ENCODE measurements at places on chromosomes 3 and 15.

DNA sequence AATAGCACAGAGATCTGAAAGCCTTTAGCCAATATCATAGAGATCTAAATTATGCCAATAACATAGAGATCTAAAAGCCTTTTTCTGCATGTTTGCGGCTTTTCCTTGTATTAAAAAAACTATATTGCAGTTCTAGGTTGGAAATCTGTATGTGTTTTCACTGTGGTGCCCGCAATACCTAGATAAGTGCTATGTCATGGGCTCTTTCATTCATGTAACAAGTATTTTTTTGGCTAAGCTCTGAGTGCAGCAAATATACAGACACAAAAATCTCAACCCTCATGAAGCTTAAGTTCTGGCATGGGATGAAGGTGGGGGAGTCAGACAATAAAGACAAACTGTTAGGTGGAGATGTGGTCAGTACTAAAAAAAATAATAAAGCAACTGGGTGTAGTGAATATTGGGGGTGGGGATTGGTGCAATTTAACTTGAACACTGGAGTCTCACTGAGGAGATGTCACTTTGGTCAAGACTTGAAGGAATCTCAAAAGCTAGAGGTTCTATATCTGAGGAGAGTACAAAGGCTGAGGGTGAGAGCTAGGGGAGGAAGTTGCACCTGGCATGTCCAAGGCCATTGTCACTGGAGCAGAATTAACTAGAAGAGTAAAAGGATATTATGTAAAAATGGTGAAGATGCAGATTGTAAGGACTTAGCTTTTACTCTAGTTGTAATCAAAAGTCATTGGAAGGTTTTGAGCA is 973 bp downstream of the BUB1B start:
- no peak for DNase-seq

- DNase-seq, result no peak
Observed at GRCh38 chr3:156643729-156644389, 30.5 kb upstream of the TIPARP start.

DNA sequence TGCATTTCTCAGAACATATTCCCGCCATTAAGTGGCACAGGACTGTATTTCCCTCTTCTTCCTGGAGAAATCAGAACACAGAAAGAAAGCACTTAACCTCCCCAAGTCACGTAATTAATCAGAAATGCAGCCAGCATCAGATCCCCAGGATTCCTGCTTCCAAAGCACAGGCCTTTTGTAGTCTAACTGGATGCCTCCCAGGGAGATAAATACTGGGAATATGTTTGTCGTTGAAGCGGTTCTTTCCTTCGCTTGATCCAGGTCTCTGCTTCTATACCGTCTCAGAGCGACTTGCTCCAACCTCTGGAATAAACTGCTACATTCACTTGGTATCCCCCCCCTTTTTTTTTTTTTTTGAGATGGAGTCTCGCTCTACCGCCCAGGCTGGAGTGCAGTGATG is 198.6 kb downstream of the KBTBD8 start:
- DNase-seq, result no peak

- DNase-seq, result no peak
Observed at GRCh38 chr15:52803467-52804306, 13.6 kb upstream of the ONECUT1 start.

DNA sequence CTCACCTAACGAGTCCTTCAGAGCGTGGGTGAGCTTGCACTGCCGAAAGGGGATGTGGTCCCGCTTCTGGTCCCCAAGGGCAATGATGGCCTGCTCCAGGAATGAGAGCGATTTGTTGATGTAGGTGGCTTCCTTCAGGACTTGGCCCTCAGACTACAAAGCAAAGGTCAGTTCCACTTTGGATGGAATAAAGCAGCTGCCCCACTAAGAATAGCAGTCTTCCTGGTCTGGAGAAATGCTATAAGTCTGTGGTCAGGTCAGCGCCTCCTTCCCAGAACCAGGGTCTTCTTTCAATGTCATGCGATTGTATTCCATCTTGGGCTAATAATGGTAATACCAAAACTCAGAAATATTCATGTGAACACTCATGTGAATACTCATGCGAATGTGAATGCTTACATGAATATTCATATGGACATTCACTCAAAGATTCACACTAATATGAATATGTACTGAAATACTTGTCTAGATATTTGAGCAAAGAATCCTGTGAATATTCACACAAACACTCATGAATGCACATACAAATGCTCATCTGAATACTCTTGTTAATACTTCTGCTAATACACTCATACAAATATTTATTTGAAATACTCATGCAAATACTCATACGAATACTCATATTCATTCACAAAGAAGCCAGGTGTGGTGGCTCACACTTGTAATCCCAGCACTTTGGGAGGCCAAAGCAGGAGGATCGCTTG is 16.7 kb downstream of the KIF9 start:
- no peak for DNase-seq

DNA sequence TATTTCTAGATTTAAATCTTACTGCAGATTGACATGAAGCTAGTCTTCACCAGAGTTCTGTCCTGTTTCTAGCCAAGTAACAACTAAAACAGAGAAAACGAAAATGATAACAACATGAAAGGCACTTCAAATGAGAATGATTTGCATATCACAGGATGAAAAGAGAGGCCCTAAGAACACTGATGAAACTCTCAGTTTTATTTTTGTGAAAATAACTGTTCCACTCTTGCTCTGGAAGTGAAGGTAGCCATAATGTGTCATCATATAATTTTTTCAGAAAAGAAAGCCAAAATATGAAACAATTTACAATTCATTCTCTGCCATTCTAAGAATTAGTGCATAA is 274.4 kb downstream of the ADAMTSL3 start:
- no peak for DNase-seq

DNA sequence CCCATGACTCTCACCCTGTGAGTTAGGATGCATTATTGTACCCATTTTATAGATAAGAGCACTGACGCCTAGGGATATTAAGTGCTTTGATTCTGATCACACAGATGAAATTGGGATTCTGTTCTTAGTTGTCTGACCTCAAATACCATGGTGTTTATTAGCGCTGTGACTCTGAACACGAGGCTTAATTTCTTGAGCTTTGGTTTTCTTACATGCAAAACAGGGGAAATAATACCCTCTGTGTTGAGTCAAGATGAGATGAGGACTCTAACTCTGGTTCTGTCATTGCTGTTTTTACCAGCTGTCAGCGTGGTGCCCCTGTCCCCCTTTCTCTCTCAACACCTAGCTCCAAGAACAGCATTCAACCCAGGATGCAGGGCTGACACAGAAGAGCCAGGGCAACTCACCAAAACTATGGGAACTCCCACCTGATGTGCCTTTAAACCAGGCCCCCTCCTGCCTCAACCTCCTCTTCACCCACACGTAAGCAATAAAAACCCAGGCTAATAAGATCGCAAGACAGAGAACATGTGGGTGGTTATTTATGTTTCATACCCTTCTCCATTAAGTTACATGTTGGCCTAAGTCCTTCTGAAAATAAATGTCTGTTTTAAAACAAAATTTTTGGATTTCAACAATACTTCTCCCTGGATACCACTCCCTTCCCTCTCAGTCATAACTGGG is 100.1 kb upstream of the SPATA12 start:
- no peak for DNase-seq

DNA sequence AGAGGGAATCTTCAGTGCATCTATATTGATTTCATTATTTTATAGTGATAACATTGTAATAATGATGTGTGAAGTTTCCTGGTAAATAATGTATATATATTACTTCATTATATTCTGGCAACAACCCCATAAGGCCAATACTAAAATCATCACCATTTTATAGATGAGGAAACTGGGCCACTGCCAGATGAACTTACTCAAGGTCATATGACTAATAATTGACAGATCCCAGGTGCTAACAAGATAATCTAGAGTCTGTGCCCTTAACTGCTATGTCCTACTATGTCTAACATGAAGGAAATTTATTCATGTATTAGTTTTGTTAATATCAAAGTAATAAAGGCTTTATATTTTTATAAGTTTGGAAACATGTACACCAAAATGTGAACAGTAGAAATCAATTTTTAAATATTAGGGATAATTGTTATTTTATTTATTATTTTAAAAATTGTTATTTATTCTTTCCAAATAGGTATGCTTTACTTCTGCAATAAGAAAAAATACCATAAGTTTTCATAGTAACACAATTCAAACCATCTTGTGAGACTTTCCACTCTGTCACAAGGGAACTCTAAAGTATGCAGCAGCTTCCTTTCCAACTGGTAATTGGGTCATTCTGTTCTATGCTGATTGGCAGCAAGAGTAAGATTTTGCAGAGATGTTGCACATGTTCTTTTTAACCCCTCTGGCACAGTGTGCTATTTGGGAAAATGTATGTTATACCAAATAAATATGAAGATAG is 90.8 kb upstream of the CMC1 start:
- no peak for DNase-seq

DNA sequence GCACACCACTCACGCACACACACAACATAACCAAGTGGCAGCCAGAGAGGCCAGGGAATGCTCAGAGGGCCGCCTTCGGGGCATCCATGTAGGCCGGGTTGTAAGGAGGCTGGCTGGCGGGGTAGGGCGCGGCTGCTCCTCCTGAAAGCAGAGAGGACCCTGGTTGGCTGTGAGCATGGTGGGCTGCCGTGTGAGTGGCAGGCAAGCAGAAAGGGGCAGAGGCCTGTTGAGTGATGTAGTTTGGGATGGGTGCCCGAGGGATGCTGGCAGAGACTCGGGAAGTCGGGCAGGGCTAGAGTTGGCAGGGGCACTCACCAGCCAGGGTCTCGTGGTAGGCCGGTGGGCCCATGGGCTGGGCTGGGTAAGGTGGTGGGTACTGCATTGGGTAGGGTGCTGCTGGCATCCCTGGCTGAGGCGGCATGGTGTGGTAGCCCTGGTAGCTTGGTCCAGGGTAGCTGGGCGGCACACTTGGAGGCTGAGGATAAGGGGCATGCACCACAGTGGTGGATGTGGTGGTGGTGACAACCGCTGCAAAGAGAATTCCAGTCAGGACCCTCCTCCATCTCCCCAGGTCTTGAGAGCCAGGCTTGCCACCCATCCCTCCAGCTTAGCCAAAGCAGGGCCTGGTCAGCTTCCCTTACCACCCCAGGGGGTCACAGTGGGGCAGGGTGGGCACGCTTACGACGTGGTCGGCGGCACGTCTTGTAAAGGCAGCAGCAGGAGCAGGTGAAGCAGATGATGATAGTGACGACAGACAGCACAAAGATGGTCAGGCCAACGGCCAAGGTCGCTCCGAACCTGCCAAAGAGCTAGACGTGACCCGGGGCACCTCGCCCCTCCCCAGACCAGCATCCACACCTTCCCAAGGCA is 22.7 kb downstream of the ATRIP start:
- DNase-seq, result no peak

DNA sequence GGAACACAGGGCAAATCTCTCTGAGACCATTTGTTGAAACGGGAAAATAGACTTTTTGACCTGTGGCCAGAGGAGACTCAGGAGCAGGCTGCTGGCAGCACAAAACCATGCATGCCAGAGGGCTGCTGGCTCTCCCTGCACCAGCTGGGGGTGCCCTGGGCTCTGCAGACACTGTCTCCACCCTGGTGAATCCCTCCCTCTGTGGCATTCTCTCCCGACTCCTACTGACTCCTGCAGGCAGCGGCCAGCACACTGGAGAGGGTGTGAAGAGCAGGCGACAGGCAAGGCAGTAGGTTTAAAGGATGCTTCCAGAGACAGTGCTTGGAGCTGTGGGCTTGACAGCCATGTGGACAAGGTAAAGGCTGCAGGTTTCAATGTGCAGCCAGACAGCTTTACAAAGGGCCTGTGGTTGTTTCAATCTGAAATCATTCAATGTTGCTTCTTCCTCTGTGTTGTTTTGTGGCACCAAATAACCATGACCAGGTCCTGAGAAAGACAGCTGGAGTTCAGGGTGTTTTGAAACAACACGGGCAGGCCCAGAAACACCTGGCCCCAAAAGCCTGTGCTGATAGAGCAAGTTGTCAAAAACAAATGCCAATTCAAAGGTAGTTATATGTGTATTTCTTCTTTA is 431.0 kb upstream of the ATP10A start:
- no peak for DNase-seq

DNA sequence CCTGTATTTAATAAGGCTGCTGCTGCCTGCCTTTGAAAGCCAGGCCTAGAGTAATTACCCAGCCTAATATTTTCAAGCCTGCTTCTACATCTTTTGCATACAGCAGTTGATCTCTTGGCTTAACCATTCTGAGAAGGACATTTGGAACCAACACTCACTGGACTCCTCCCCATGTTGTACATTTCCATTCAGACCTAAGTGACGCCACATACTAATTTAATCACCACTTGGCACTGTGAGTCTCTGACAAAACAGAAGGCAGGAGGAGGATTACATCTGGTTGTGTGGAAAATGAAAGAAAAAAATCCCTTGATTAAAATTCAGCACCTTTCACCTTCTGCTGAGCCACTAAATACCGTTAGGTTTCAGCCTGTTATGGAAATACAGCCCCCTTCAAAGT is 102.2 kb upstream of the ARRDC4 start:
- no peak for DNase-seq

- DNase-seq, result no peak
Observed at GRCh38 chr3:29481969-29482767, 201.3 kb downstream of the RBMS3 start.

GRCh38 chr3:140822401-140823047 is 119.1 kb upstream of the SLC25A36 start:
- no peak for DNase-seq

GRCh38 chr3:71524672-71525071 is 58.9 kb downstream of the FOXP1 start:
- no peak for DNase-seq

DNA sequence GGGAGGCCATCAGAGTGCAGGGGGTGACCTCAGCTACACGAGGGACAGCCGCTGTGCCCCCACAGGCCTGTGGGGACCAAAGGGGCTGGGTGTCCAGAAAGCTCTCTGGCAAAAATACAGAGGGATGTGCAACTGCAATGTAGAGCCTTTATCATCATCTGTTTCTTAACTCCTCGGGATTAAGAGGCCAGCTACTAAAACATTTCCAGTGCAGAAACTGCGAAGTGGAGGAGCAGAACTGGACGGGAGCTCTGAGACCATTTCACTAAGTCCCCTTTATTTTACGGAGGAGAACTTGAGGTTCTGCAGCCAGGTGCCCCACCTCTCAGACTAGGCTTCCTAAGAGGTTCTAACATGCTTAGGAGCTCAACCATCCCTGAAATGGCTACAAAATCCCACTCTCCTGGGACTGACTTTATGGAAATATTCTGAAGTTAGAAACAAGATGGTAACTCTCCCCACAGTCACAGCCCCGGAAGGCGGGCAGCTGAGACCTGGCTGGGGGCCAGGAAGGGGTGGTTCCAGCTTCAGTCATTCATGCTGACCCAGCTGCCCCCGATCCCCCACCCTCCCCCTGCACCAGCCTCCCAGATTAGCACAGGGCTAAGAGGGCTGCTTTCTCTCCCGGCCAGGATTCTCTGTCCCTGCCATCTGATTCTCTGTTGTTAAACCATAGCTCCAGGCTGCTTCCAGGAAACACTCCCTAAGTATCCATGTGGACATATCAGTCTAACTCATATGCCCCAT is 40.3 kb downstream of the UMPS start:
- DNase-seq, result no peak

Data from stimulated activated CD8-positive, alpha-beta memory T cell treated with anti-CD3 and anti-CD28 coated beads, Interleukin-4, amount 100 ng/mL, for 4 hours (primary cell).